ENCODE measurements at places on chromosomes 3 and 15. TPM values are rescaled to one million over a fixed set of nuclear protein-coding genes. Genes with fewer than 3 reads are reported as not detected.

GRCh38 chr3:96843505-96844203, 29.3 kb downstream of the EPHA6 start:
- H3K27me3 ChIP-seq, result no peaks in the 10 kb centered on the region
- H3K4me1 ChIP-seq, result no peaks in the 10 kb centered on the region
- DNase-seq, result no peak
- no peaks in the 10 kb centered on the region for H3K36me3 ChIP-seq
- no peak overlapping the region for H3K4me3 ChIP-seq

The SIAH2 gene
- 20.0 TPM for polyA plus RNA-seq

The EXD1 gene
- not detected for polyA plus RNA-seq

The ATP2B2 gene
- polyA plus RNA-seq, result not detected
